ENCODE measurements at places on chromosomes 6 and 20.

- no peak for DNase-seq
These were observed 274.3 kb downstream of the QKI start for GRCh38 chr6:163688739-163689362.

GRCh38 chr6:5610640-5611039, 349.3 kb downstream of the FARS2 start:
- no peak for DNase-seq

GRCh38 chr20:18197382-18198070, 59.9 kb downstream of the KAT14 start:
- no peak for DNase-seq

DNA sequence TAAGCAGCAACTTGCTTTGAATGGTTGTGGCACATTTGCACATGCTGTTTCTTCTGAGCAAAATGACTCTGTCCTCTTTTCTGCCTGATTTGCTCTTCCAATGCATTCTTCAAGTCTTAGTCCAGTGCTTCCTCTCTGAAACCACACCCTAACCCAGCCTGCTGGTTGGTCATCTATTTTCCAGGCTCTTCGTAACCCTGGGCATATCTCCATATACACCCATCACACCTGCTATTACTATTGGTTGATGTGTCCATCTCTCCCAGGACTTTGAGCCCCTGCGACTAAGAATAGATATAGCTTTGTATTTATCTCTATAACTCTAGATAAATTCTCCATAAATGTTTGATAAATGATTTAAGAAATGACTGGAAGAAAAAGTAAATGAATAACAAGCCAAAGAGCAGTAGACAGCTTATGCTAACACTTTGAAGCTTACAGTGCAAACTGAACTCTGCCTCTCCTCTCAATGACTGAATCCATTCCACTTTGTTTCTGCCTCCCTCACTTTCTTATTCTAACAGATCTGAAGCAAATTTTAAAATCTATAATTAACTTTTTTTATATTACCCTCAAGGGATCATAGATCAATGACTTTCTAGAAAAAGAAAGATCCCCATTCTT, 59.7 kb upstream of the NT5E start:
- no peak for DNase-seq

DNA sequence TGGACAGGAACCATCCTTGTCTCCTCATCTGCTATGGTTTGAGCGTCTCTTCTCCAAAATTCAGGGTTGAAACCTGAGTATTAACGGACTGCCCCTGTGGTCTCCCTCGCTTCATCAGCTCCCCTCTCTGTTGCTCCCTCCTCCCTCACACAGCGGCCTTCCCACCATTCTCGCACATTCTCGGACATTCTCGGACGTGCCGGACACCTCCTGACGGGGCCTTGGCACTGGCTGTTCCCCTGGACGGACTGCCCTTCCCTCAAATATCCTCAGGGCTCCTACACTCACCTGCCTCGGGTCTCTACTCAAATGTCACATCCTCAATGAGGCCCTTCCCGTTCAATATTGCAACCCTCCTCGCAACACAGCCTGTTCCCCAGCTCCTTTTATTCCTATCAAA, 115.8 kb downstream of the TBC1D7 start:
- DNase-seq = no peak

GRCh38 chr6:170074907-170075306, 216.0 kb downstream of the DLL1 start:
- no peak for DNase-seq

DNA sequence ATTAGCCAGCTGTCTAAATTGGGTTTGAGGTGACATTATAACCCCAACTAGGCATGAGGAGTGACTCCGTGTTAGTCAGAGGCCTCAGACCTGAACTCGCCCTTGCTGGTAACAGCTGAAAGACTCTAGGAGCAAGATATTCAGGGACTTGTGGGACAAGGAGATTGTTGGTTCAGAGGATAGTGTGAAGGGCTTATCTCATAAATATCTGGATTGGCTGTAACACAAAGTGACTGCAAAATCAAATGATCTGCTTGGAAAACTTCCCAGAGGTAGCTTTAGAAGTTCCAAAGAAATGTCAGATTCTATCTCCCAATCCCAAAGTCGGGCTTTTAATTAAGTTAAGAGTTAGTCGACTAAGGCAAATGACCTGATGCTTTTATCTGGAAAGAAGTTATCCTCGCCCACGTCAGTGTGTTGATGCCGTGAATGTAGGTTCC, 72.4 kb downstream of the TULP4 start:
- no peak for DNase-seq

DNA sequence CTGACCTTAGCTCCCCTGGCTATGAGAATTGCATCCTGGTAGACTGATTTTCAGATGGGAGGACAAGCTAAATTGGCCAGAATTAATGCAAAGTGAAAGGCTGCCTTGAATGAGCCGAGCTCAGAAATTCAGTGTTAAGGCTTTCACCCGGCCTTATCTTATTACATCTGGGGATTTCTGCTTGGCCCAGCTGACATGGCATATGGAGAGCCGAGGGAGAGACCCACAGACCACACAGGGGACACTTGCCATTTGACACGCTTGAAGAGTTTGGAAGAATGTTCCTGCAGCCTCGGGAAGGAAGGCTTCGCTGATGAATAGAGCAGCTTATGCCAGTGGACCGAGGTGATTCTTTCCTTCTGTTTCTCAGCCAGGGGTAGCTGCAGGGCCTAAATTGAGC, 9.0 kb downstream of the MOCS3 start:
- DNase-seq = no peak

DNA sequence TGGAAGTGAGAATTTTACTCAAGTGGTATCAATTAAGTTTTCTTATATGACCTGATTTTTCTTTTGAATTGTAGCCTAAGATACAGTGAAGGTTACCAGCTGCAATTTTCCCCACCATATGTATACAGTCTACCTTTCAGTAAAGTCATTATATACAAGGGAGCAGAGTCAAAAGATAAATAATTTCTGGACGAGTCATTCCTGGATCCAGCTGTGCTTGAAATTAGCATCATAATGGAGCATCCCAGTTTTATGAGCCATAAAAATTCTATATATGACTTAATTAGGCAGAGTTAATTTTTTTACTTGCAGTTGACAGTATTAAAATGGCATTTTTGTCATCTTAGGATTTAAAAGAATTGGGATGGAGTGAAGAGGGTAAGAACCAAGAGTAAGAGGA, 1008.4 kb downstream of the PHF3 start:
- no peak for DNase-seq

GRCh38 chr6:44511126-44511525, 123.6 kb downstream of the CDC5L start:
- no peak for DNase-seq

- no peak for DNase-seq
These were observed 42.9 kb downstream of the GRM1 start for GRCh38 chr6:146071781-146072180.

- no peak for DNase-seq
These were observed at the start of gene NKX2-2 for GRCh38 chr20:21513881-21514540. TSS of gene NKX2-2 (minus strand) at chr20:21514064. CDS start at chr20:21513669, 395 bp downstream.

DNA sequence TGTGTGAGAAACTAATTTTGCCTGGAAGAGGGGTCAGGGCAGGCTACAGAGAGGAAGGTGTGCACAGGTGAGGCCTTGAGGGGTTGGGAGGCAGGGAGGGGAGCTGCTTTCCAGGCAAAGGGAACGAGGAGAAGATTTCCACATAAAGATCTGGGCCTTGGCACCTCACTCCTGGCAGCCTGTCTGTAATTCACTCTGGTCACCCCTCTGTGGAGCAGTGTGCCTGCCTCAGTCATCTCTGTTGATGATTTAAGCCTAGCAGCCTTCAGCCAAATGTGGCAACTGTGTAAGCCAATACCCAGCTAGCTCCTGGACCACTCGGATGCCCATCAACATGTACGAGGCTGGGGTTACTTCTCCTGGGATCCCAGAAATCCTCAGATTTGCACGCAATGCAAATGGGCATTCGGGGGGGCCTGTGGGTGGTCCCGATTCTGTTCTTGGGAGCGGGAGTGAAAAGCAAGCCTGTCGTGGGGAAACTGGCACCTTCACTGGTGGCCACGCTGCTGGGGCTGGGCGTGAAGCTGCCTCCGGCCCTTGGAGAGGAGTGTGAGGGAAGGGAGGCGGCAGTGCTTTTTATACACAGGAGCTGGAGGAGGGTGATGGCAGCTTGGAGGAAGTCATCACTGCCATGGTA, 360.4 kb downstream of the ZFAND3 start:
- no peak for DNase-seq

DNA sequence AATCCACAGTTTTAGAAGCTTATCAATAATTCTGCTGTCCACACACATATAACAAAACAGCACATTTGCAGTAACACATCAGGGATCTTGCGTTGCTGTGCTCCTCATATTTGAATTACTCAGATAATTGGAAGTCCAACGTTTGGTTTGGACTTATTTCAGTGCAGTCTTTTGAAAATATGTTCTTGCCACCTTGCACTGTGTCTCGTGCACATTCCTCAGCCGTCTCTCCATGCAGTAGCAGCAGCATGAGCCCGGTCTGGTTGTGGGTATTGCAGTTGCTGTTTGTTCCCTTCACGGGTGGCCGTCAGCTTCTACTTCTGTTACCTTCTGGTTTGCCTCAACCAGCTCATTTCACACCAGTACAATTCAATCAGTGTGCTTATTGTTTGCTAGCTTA, 215.5 kb downstream of the SLC24A3 start:
- no peak for DNase-seq

DNA sequence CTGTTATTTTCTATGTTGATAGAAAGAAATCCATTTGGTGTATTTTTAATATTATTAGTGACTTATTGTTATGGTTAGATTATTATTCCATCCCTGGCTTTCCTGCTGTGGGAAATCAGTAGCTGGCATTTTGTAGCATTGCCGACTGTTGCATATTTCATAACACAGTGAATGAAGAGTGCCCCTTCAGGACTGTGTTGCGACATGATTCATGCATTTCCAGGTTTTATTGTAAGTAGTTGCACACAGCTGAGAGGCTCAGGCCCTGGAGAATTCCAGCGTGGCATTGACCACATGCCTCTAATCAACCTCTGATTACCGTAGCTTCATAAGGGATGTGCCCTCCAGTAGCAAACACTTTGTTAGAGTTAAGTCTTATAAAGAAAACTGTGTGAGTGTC, 263.9 kb downstream of the FARS2 start:
- DNase-seq = no peak

DNA sequence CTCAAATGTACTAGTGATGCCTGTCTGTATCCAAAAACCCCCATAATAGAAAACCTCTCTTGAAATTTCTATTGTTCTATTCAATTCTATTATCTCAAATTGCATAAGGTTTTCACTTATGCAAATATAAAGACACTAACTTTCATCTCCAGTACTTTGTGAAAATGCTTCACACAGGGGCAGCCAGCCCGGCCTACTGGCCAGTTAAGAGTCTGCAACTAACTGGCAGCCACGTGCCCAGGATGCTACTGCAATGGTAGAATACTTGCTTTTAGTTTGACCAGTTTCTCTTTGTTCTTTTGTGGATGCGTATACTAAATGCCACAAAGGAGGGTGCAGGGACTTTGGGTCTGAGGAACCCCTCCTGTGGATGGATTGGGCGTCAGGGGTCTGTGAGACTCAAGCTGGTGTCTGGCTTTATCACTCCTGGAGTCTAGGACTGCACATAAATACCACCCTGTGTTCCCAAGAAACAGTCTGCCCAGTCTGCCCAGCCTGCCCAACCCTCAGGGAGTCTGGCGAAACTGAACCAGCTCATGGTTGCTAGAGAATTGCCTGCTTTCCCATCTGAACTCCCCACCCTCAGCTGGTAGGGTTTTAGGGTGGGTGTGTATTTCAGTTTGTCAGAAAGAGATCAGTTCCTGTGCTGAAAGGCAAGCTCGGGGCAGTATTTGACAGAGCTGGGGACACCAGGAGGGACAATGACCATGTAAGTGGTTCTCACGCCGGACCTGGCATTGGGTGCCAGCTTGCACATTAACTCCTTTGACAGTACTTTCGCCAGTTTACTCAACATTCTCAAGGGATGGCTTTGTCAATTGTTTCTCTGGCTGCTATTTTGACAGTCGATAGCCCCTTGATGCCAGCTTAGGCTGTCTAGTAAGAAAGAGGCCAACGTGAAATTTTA, 558.2 kb upstream of the JAG1 start:
- DNase-seq = no peak

DNA sequence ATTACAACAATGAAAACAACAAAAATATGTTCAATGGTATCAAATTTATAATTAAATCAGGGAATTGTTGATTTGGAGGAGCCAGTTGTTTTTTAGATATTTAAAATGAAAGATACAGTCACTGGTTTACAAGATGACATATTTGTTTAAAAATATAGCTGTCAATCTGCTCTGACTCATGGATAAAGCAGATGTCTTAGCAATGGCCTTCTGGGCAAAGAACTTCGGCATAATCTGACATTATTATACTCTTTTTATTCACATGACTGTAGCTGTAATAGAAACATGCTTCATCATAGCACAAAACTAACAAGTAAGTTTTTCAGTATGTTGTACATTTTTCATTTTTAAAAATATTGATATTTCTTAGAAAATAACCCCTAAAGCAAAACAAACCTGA, 267.4 kb downstream of the CENPW start:
- DNase-seq = no peak

GRCh38 chr6:132525866-132526265, 12.2 kb upstream of the TAAR9 start:
- no peak for DNase-seq

DNA sequence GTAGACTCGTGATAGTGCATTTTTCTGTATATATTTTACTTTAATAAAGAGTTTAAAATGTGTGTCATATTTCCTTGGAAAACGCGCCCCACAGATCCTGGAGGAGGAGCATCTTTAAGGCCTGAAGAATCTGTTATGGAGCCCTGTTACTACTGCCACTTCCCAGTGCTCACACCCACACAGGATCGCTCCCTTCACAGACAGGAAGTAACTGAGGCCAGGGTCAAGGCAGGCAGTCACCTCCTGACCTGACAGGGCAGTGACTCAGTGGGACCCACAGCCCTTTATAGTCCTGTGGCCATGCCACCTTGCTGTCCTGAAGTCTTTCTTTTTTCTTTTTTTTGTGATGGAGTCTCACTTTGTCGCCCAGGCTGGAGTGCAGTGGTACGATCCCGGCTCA, 9.0 kb downstream of the RRBP1 start:
- DNase-seq = no peak

GRCh38 chr6:145731447-145731846, 3.9 kb downstream of the EPM2A start:
- no peak for DNase-seq

DNA sequence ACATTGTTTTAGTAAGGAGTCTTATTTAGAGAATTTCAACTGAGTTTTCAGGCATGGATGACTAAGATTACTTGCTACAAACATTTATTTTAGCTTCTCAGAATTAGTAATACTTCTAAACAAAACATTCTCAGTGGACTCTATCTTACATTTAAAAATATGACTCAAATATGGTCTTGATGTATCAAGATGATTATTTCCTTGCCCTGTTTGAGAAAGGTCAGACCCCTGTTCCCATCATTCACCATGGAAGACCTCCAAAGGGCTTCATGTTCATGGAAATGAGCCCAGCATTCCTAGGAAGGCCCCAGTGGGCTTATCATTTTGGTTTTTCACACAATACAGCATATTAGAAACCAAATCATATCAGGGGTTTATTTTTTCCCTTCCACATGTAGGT, 24.6 kb upstream of the TRPC4AP start:
- DNase-seq = no peak

DNA sequence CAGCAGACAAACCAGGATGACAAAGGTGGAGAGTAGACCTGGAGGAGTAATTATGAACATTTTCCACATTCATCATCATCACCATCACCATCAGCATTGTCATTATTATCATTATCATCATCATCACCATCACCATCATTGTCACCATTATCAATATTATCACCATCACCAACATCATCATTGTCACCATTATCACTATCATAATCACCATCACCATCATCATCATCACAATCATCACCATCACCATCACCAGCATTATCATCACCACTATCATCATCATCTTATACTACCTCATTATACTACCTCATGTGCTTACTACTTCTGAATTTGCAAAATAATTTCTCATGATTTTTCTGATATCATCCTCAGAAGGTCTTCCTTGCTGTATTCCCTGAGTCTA, 39.3 kb downstream of the FOXA2 start:
- no peak for DNase-seq

All from NCI-H1417 (cell line).